ENCODE measurements at places on chromosomes 1 and 21. TPM values are rescaled to one million over a fixed set of nuclear protein-coding genes. Genes with fewer than 3 reads are reported as not detected.

The C1orf185 gene
- total RNA-seq: not detected

The TTC22 gene
- total RNA-seq: not detected

The APCS gene
- not detected for total RNA-seq

The OR2L2 gene
- 1.6 TPM for total RNA-seq

The FAM43B gene
- total RNA-seq: 0.63 TPM

The DISP3 gene
- 74.5 TPM for total RNA-seq

The DCDC2B gene
- not detected for total RNA-seq

The NDUFS2 gene
- 128 TPM for total RNA-seq

The RRP1B gene
- 23.5 TPM for total RNA-seq

The AADACL3 gene
- not detected for total RNA-seq

The MFAP2 gene
- total RNA-seq: 14.7 TPM

The HSD3B2 gene
- total RNA-seq: not detected

The OR2M3 gene
- total RNA-seq: 0.63 TPM

The NECAP2 gene
- total RNA-seq: 39.1 TPM

The RPE65 gene
- total RNA-seq: 0.31 TPM

The COP1 gene
- total RNA-seq: 125 TPM

The PLPPR4 gene
- total RNA-seq: 158 TPM

The TLCD4 gene
- total RNA-seq: 7.8 TPM

The ARHGAP30 gene
- 0.31 TPM for total RNA-seq

The GBP3 gene
- total RNA-seq: 0.31 TPM

The PRR9 gene
- total RNA-seq: not detected

The LHX8 gene
- total RNA-seq: 0.31 TPM

The IVL gene
- not detected for total RNA-seq

The BACE2 gene
- 7.2 TPM for total RNA-seq

The TMOD4 gene
- total RNA-seq: not detected

The BMP8B gene
- 0.63 TPM for total RNA-seq

The DENND4B gene
- total RNA-seq: 38.8 TPM

The TNFAIP8L2 gene
- total RNA-seq: 0.94 TPM

The ACOT11 gene
- 7.2 TPM for total RNA-seq
